ENCODE measurements at places on chromosomes 16 and 17.

GRCh38 chr16:69845181-69845580 lies 83.0 kb downstream of the WWP2 start:
- DNase-seq: no peak

GRCh38 chr16:88784074-88784855 lies 755 bp downstream of the PIEZO1 start:
- DNase-seq: no peak

DNA sequence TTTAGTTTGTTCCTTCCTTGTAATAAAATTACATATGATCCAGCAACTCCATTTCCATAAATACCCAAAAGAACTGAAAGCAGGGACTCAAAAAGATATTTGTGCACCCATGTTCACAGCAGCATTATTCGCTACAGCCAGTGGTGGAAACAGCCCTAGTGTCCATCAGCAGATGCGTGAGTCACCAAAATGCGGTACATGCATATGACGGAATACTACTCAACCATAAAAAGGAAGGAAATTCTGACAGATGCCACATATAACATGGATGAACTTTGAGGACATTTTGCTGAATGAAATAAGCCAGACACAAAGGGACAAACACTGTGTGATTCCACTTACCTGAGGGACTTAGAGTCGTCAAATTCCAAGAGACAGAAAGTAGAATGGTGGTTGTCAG lies 9.1 kb upstream of the SLC47A2 start:
- no peak for DNase-seq

DNA sequence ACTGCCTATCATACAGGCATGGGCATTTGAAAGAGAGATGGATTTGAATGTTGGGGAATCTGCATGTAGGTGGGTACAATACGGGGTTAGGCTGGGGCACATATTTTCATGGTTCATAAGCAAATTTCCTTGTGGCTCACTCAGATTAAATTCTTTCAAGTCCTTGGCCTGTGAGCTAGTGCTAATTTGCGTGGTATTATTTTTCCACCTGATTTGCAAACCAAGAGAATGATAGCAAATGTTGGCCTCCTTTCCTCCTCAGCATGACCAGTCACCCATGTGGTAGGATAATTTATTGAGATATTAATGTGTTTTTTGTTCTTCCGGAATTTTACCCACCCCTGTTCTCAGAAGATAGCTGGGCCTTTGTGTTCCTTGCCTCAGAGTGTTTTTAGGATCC lies 22.9 kb downstream of the FAM20A start:
- DNase-seq: no peak

GRCh38 chr17:80965606-80966005 lies 26.0 kb upstream of the CHMP6 start:
- DNase-seq: no peak

DNA sequence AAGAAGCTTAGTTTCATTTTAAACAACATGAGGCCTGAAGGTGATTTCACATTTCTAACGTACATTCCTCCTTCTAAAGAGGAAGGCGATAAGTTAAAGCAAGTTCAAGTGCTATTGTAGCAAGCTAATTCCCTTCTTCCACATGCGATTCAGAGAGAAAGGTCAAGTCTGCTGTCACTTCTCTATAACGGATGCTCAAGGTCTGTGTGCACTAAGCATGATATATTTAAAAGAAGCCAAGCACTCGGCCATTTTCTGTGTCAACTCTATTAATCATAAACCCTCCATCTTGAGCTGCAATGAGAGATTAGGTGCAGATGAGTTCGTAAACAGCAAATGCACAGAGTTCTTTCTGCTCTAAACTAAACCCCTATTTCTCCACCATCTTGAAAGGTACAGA lies 568.8 kb upstream of the ZFHX3 start:
- DNase-seq: no peak

DNA sequence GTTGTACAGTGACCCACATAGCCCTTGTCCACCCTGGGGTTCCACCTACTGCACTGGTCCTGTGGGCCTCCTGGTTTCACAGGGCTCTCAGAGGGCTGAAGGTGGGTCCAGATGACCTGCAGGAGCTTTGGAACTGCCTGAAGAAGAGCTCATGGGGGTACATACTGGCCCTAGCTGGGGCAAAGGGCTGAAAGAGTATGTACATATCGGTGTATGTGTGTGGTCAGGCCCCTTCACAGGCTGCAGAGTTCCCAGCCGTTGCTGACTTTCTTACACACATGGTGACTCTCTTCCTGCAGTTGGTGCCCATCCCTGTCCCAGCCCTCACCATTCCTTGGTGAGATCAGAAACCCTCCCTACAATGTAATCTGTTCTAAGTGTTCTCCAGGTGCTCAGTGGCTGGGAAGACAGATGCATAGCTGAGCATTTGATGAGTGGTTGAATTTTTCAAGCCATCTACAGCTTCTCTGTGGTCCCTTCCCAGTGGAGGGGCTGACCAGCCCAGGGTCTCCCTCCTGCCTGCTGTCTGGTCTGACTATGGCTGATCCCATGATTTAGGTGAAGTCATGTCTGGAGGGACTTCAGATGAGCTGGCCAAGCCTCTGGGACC lies 2.4 kb upstream of the NFATC3 start:
- no peak for DNase-seq

DNA sequence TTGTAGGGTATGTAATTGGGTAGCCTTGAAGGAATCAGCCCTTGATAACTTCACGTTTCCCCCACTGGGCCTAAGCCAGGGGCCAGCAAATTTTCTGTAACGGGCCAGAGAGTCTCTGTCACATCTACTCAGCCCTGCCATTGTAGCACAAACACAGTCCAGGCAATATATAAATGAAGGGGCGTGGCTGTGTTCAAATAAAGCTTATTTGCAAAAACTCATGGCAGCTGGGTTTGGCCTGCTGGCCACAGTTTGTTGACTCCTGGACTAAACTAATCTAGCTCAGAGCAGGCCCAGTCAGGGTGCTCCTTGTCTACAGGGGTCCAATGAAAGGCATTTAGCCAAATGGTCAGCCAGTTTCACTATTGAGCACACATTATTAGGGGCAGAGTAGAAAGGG lies 141.6 kb downstream of the CCDC182 start:
- no peak for DNase-seq

DNA sequence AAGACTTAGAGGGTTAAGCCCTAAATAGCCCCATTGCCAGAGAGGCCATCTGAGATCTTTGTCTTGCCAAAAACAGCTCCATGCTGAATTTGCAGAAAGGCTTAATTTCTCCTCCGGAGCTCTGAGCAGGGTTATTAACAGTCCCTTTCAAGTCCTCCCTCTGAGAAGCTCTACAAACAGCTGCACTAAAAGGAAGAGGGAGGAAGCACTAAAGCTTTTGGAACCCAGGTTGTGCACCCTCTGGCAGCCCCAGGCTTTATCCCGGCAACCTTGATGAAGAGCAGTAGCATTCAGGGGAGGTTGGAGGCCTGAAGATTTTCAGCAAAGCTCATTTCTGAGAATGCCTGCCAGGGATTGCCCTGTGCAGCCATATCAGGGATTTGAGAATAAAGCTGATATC lies 554.7 kb downstream of the RBFOX1 start:
- no peak for DNase-seq

- no peak for DNase-seq
These were observed 199.9 kb downstream of the LGALS9B start for GRCh38 chr17:20267459-20267842.

DNA sequence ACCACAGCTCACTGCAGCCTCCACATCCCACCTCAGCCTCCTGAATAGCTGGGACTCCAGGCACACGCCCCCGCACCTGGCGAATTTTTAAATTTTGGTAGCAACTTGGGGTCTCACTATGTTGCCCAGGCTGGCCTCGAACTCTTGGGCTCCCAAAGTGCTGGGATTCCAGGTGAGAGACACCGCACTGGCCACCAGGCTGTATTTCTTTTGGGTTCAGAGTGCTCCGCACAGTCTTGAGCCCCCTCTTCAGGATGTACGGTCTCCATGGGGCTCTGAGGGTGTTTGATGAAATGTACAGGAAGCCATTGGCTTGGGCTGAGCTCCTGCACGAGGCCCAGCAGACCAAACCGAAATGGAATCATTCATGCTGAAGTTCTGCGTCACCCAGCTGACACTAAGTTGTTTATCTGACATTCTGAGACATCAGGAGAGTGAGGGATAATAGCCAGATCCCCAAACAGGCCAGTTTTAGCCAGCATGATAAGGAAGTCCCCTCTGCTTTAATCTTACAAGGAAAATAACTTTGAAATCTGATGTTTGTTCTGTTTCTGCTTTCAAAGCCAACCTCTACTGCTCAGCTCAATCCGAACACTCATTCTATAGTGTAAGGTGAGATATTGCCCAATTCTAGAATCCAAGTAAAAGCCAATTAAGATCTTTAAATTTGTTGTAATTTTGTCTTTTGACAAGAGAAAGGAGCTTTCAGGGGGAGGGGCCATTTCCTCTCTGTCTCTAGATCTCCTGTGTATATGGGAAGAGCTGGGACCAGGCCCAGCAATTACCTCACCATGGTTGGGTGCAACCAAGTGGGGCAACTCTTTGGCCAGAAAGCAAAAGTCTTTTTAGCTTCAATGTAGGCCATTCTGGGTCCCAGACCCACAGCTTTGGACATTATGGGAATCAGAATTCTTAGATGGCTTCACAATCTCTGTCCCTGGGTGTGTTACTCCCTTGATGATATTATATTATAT lies 23.7 kb downstream of the GPR142 start:
- no peak for DNase-seq

GRCh38 chr16:69064764-69065313 lies 40.6 kb upstream of the HAS3 start:
- DNase-seq: no peak

GRCh38 chr17:41352597-41353366 lies 2.2 kb upstream of the KRT33A start:
- no peak for DNase-seq
